Activated gamma-delta T cell (primary cell): ENCODE measurements at places on chromosomes 4 and X.

GRCh38 chrX:19761554-19762295 lies 125.7 kb downstream of the SH3KBP1 start:
- no peak for DNase-seq

DNA sequence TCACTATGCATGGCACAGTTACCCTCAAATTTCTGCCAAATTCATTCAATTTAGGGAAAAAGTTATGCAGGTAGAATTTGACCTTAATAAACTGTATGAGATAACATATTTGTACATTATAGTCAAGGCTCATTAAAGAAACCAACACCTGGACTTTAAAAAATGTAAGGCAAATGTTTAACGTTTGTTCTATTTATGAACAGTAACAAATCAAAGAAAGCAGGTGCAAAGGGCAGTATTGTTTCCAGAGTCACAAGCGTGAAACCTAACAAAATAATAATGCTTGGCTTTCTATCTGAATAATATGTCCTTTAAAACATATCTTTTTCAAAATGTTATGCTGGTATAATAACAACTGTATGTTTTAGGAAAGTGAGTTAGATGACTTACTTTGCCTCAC lies 41.2 kb downstream of the LIN54 start:
- DNase-seq: no peak

DNA sequence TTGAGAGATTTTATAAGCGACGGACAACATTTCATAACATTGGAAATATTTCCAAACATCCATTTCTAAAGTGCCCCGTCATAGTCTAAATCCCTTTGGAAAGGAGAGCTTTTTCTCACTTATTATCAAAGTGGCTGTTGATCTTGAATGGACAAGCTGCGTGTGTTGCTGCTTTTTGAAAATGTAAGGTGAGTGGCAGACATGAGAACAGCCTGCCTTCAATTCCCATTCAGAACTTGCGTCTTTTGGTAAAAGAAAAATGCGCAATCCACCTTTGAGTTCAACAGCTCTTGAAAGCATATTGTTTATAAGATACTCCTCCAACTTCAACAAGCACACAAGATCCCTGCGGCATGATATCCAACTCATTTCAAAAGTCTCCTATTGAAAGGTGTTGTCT lies 138.2 kb upstream of the PSAPL1 start:
- no peak for DNase-seq

GRCh38 chr4:123880631-123881030 lies 484.0 kb downstream of the SPRY1 start:
- no peak for DNase-seq

DNA sequence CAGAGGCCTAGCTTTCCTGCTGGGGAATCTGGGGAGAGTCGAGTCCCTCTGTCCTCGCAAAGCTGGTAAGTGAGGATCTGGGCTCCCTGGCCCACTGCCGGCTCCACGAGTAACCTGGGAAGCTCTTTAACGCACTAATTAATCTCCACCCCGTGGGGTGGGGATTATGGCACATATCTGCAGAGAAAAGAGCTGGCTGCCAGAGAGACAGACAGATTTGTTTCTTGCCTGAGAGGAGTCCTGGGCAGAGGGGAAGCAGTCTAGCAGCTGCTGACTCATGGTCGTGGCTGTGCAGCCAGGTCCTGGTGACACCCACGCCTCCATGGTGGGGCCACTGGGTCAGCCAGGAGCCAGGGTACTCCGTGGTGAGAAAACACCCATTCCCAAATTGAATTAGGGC lies 14.0 kb downstream of the SORCS2 start:
- DNase-seq: no peak

GRCh38 chrX:101287402-101287801 lies 3.7 kb downstream of the TAF7L start:
- DNase-seq: no peak

- DNase-seq: no peak
Observed at GRCh38 chr4:100819505-100819904, 301.7 kb upstream of the EMCN start.

DNA sequence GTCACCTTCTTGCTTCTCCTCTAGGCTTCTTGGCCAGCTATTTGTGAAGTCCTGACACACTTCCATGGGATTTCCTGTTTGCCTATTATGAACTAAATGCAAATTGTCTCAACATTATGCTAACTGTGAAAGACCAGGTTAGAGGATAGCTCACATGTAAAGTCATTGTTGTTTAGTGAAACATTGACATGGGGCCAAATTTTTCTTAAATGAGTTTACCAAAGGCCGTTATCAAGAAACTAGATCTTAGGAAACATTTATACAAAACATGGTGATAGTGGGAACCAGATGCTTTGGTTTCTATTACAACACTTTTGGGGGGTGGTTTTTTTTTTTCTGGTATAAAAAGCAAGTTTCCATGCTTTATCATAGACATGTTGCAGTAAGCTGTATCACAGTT lies 466.8 kb upstream of the FAM241A start:
- DNase-seq: no peak

- DNase-seq: no peak
Observed at GRCh38 chrX:24099394-24099793, 44.6 kb downstream of the EIF2S3 start.

DNA sequence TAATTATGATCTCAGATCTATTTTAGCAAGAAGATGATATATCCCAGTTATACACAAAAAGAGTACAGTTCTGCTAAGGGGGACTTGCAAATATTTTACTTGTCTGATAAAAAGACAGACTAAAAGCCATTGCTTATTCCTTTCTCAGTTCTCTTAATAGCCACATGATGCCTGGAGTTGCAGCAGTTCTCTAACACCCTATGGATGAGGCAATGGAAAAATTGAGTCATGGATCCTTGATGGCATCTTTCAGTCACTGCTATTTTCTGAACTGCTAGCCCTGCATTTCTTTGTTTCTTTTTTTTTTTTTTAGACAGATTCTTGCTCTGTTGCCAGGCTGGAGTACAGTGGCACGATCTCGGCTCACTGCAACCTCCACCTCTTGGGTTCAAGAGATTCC lies 1956.7 kb downstream of the C4orf33 start:
- no peak for DNase-seq
